ENCODE measurements at places on chromosomes 12 and 14.

- DNase-seq: no peak
Observed at GRCh38 chr14:50808053-50808452, 22.9 kb downstream of the NIN start.

GRCh38 chr12:56425940-56426438 lies 23.2 kb downstream of the TIMELESS start:
- DNase-seq: no peak

DNA sequence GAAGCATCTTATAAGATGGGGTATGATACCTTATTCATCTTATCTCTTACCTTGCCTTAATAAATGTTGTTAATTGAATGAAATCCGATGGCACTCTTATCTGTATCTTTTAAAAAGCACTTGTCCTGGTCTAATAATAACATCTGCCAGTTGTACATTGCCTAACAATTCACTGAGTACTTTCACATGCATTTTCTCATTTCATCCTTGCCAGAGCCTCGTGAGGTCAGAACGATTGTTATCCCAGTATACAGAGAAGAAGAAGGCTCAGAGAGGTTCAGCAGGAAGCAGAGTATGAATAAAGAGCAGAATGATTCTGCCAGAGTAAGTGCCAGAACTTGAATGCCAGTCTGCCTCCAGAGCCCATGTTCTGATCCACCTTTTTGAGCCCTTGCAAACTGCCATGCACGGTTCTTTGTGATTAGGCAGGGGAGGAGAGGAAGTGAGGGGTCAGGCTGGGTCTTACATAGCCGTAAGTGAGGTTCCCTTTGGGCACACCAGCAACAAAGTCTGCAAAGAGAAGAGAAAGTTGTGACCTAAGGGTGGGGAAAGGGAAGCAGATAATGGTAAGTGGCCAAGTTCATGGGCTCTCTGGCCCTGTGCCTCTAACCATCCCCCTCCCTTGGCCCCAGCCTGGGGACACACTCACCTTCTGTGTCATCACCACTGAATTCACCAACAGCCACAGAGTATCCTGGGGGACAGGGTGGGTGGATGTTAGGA lies 11.7 kb downstream of the ITGA5 start:
- DNase-seq: no peak

DNA sequence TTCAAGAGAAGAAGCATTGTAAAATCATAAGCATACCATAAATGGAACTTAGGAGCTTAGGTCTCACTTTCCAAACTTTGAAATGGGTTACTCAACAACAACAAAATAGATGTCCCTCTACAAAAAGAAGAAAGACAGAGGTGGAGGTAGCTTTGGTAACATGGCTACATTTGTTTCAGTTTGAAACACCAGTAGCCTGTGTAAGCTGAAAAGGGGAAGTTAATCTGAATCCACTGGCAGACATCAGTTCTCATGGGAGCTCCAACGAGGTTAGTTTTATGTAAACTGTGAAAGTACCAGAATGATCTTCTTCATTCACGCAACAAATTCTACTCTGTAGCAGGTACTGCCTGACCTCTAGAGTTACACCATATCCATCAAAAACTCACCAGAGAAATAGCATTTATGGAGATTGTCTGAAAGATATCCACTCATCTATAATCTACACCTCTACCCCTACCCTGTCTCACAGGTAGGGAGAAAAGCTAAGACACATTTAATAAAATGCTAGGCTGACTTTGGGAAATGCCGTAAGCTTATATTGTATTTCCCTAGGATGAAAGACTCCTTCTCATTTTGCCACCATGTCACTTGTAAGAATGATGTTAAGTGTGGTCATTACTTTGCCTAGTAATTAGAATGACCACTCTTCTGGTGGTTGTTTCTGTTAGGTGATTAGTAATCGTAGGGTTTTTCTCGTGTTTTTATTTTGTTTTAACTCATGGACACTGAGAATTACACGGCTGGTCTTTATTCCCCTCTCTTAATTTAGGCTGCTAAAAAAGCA lies 224.1 kb downstream of the ASCL1 start:
- DNase-seq: no peak

- DNase-seq: no peak
Observed at GRCh38 chr12:129269756-129270495, 416.6 kb downstream of the GLT1D1 start.

DNA sequence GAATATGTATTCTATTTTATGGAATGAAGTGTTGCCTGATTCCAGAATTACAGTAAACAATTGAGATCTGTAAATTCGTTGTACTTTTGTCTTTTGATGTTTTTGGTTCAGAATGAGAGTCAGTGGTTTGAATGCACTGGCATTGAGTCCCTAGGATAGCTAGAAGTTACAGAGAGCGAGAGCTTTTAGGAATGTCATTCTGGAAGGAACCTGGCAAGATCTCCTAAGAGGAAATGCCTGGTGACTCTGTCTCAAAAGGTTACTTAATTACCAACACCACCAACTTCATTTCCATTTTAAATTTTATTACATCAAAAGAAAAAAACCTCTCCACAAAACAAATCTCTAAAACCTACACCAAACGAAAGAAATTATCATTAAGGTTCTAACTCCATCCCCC lies 6.0 kb upstream of the CEBPE start:
- DNase-seq: no peak

- DNase-seq: no peak
Observed at GRCh38 chr12:107594995-107595394, 90.6 kb upstream of the PWP1 start.

DNA sequence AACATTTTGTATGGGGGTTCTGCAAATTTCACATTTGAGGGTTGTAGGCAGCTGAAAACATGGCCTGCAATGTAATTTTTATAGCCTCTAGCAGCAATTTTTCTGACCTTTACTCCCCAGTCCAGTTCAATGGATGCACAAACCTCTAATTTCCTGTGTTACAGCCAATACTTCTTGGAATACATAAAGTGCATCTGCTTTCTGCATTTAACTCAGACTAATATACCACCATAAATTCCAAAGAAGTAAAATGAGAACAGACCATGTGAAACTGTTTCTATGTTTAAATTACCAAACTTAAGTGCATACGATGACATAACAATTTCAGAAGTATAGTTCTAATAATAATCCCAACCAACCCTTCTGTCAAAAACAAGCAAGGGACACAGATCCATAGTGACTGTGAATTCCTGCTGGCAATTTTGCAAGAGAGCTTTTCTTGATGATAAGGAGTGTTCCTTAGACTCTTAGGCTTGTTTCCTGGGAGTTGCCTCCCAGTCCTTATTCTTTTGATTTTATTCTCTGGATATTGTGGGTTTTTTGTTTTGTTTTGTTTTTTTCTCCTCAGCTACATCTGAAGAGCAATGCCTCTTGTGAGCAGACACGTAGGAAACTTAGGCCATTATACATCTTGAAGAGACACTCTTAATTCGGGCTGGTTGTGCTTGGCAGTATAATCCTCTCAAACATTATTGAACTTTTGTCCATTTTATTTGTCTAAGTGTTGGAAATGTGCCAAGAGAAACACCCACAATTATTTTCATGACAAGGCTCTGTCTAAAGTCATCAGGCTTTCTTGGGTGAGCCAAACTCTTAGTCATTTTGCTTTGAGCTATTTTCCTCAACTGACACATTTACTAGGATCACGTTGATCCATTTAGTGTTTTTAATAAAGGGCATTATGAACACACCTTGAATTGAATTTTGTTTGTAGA lies 51.3 kb upstream of the RERGL start:
- no peak for DNase-seq

GRCh38 chr12:87086118-87086891 lies 830.1 kb upstream of the MGAT4C start:
- no peak for DNase-seq

DNA sequence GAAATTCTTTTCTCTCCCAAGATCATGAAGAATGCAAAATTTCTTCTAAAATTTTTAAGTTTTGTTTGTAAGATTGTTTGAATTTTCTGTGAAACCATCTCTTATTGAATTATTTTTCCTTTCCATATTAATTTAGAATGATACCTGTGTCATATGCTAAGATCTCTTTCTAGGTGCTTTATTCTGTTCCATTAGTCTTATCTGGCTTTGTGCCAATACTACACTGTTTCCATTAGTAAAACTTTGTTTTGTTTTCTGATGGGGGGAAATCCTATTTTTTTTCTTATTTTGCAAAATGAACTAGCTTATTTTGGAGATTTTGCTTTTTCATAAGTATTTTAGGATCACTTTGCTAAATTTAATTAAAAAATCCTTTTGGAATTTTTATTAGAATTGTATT lies 193.9 kb downstream of the FUT8 start:
- DNase-seq: no peak

GRCh38 chr12:46360908-46361666 lies 11.5 kb downstream of the SLC38A2 start:
- DNase-seq: no peak

DNA sequence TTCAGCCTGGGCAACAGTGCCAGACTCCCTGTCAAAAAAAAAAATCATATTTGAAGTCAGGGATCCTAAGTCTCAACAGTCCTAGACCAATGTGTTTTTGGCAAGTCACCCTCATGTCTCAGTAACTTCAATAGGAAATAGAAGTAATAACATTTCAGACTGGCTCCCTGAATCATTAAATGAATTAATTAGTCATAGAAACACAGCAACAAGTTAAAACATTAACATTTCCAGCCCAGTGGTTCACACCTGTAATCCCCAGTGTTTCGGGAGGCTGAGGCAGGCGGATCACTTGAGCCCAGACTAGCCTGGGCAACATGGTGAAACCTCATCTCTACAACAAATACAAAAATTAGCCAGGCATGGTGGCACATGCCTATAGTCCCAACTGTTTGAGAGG lies 125.2 kb downstream of the GTF2A1 start:
- no peak for DNase-seq

DNA sequence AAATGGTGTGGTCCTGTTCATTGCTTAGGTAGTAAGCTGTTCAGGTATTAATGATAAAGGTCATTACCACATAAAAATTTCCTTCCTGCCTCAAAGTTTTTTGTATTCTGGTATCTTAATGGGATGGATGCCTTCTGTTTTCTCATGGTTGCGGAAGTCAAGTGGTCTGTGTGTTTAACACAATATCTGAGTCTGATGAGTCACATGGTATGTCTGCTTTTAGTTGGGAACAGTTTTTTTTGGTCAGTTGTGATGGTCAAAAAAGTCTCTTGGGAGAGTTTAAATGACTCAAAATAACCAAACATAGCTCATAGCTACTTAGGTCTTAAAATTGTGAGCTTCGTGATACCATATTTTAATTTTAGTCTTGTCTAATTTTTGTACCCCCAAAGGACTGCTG lies 40.7 kb downstream of the STK38L start:
- DNase-seq: peak; percentile 16

DNA sequence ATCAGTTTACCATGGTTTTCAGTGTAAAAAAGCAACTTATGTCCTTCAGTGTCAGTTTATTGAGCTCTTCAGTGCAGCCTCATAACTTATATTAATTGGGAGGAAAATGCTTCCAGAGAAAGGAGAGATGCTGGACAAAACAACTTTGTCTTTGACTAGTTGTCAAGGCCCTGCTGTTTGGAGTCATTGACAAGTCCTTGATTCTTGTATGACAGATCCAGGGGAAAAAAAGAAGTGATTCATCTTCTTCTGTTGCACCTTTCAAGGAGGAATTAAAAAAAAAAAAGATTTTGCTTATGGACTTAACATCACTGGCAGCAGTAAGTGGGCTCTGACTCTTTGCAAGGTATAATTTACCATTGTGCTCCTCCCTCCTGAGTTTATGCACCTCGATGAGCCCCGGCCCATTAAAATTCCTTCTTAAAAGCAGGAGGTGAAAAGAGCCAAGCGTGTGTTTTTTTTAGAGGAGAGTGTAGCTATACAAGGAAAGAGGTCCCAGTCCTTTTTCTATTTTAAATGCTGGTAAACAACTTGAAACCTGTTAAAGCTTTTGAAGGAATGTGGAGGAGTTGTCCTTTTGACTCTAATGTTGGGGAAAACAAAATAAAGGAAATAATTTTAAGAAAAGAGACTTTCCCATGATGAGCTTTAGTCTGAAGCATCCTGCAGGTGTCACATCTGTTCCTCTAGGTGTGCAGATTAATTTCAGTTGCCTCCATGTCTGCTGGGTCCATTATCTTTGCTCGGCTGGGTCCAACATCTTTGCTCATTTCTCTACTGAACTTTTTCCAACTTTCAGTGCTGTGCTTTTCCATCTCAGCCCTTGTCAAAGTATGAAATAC lies 431.6 kb downstream of the RAD51B start:
- no peak for DNase-seq

DNA sequence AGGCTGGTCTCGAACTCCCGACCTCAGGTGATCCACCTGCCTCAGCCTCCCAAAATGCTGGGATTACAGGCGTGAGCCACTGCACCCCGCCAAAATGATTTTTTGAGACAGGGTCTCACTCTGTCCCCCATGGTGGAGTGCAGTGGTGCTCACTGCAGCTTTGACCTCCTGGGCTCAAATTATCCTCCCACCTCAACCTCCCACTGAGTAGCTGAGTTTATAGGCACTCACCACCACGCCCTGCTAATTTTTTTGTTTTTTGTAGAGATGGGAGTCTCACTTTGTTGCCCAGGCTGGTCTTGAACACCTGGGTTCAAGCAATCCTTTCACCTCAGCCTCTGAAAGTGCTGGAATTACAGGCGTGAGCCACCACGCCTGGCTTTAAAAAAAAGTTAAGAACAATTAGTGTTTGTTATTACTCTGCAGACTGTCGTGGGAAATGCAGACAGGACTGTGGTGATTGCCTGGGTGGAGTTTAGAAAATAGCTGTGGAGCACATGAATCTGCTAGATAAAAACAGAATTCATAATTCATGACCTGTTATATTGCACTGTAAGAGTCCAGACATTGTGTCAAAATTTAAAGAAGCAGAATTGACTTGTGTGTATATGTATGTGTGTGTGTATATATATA lies 9.2 kb upstream of the COX6A1 start:
- no peak for DNase-seq

- no peak for DNase-seq
Observed at GRCh38 chr14:92456215-92457015, 57.2 kb upstream of the RIN3 start.

- DNase-seq: no peak
Observed at GRCh38 chr12:65602610-65603295, 221.5 kb upstream of the HMGA2 start.

DNA sequence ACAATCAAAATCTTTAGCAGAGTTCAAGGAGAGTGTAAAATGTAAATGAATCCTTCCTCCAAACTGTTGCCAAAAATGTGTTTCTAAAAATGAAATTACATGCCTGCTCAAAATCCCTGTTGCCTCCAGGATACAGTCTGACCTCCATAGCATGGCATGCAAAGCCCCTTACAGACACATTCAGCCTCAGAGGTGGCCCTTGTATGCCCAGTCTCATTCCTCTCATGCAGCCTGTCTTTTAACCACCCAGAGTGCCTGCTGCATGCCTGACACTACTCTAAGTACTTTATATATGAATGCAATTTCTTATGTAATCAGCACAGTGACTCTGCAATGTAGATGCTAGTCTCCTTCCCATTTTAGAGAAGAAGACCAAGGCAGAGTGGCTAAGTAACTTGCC lies 24.4 kb upstream of the PTPRQ start:
- DNase-seq: no peak

DNA sequence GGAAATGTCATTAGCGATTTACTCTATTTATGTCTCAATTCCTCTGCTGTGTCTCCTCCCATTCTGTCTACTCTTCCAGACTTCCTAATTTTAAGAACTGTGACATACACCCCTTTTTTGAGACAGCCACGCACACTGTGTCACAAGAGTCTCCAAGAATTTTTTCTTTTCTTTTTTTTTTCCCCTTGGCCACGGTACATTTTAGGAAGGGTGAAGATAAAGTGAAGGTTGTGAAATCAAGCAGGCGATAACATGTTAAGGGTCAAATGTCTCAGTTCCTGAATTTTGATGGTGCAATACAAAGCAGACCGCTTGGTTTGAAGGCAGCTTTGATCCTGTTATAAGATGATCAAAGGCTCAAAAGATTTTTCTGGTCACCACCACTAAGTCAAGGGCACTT lies 4.3 kb downstream of the OLR1 start:
- DNase-seq: no peak

GRCh38 chr12:54723379-54724256 lies 75.5 kb upstream of the DCD start:
- DNase-seq: no peak

Data from BJ (cell line).